ENCODE measurements at places on chromosomes 5 and 9. TPM values are rescaled to one million over a fixed set of nuclear protein-coding genes. Genes with fewer than 3 reads are reported as not detected.

DNA sequence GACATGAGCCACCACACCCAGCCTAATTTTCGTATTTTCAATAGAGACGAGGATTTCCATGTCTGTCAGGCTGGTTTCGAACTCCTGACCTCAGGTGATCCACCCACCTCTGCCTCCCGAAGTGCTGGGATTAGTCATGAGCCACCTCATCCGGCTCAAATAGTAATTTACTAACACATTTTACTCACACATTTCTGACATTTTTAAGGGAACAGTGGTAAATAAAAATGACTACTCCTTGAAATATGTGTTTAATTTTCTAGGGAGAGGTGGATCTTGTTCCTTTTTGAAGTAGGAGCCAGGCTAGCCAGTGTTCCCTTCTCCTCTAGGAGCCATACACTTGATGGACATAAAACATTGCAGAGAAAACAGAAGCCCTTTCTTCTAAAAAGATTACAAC is 55.2 kb upstream of the ERBIN start:
- DNase-seq = no peak

DNA sequence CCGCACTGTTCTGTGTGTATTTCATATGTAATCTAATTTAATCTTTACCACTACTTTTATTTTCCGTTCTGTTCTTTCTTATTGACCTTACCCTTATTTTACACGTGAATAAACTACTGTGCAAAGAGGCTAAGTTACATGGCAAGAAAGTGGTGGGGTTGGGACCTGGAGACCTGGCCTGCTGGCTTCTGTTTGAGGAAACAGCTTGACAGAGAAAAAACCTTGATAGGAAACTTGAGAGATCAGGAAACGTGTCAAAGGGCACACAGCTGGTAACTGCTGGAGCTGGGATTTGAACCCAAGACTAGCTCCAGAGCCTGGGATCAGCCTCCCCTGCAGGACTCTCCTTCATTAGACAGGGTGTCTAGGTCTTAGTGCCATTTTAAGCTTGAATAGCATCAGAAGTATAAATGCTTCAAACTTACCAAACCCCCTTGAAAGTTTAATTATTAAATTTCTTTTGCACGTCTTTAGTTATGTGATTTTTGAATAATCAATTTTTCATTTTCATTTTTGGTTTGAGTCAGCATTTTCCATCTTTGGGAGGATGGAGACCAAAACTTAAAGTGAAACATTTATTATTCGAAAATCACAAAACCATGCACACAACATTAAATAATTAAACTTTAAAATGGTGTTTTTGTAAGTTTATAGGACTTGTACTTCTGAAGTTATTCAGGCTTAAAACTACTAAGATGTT is 129.5 kb downstream of the RGS3 start:
- DNase-seq = no peak

DNA sequence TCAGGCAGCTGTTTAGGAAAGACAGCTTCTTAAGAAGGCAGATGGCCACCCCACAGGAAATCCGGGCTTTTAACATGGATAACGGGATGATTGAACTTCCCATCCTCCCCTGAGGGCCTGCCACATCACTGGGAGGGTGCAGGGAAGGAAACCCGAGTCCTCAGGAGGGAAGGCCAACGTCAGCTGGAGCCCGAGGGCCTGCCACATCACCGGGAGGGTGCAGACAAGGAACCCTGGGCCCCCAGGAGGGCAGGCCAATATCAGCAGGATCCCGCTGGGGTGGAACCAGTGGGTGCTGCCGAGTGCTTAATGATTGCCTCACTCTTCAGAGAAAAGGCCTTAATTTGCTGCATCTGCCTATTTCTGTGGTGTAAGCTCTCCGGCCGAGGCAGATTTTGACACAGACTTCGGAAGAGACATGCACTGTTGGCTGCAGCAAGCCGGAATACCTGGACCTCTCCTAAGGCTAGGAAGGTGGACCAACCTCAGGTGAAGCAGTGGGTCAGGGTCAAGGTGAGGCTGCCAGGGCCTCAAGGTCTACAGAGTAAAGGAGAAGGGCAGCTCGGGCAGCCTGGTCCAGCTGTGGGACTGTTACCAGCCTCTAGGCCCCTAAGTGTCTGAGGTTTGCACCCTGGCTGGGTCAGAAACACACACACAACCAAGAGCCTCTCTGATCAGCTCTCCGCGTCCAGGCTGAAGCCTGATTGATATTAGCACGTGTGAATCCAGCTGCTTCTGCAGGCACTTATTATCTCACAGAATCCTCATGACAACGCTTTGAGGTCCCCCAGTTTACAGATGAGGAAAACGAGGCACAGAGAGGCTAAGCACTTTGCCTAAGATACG is 14.8 kb upstream of the COL5A1 start:
- no peak for DNase-seq

- no peak for DNase-seq
These were observed 1.4 kb upstream of the KIF12 start for GRCh38 chr9:114100536-114100935.

- peak; percentile 50 for DNase-seq
These were observed 947 bp upstream of the MARCHF3 start for GRCh38 chr5:127031147-127031862.

- DNase-seq = no peak
These were observed 10.7 kb downstream of the OR2V1 start for GRCh38 chr5:181120306-181120705.

DNA sequence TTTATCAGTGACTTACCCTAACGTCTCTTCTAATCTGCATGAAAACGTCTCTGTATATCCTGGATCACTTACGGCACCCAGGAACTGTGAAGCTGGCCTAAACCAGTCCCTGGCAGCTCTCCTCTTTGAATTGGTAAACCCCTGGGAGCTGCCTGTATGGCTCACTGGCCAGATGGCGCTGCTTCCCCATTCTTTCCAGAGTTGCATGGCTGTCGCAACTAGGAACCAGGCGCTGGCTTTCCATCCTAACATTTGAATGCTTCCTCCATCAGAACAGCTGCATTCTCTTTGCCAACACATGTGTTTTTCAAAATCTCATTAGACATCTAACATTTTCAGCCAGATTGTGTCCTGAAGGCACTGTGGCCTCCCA is 8.0 kb upstream of the PCA3 start:
- no peak for DNase-seq

- no peak for DNase-seq
These were observed 385.6 kb downstream of the MLLT3 start for GRCh38 chr9:20236676-20237075.

- DNase-seq = no peak
These were observed 174.2 kb upstream of the TBC1D2 start for GRCh38 chr9:98429613-98430012.

DNA sequence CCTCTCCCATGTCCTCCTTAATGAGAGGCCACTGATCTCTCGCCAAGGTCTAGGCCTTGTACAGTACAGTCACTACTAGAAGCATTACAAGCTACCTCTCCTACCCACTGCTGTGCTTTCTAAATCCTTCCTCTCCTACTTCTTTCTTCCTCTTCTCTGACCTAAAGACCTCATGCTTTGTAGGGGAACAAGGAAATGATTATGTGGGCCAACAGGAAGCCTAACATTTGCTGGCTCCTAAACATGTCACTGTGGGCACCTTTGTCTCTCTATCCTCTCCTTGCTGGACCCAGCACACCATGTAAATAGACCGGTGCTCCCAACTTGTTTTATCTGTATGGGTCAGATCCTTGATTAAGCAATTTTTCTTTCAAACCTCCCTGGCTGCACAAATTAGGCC is 16.7 kb downstream of the SLC28A3 start:
- DNase-seq = no peak

- DNase-seq = no peak
These were observed 31.0 kb upstream of the B4GALT1 start for GRCh38 chr9:33198165-33198564.

GRCh38 chr5:37886242-37886905 is 46.5 kb upstream of the GDNF start:
- no peak for DNase-seq

Gene TMC1
- total RNA-seq = not detected

Gene CMYA5
- 0.31 TPM for total RNA-seq

Gene LCP2
- total RNA-seq = 190 TPM

Data from activated T-cell treated with anti-CD3 and anti-CD28 coated beads, Interleukin-2, amount 50 U/mL, for 72 hours (primary cell).